AG08395 (cell line): ENCODE measurements at places on chromosomes 4 and X.
A peak's percentile ranks its signal among the peaks of the same experiment; 100 is the strongest.

DNA sequence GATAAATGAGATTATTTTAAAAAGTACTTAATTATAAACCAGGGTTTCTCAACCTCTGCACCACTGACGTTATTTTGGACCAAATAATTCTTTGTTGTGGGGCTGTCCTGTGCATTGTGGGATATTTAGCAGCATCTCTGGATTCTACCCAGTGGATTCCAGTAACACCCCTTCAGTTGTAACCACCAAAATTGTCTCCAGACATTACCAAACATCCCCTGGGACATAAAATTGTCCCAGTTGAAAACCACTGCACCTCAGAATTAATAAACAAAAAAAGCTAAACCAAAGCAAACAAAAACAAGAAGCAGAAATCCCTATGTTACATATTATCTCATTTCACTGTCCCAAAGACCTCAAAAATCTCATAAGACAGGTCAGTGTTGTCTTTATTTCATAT is 54.2 kb upstream of the GIMD1 start:
- peak; percentile 35 for DNase-seq

DNA sequence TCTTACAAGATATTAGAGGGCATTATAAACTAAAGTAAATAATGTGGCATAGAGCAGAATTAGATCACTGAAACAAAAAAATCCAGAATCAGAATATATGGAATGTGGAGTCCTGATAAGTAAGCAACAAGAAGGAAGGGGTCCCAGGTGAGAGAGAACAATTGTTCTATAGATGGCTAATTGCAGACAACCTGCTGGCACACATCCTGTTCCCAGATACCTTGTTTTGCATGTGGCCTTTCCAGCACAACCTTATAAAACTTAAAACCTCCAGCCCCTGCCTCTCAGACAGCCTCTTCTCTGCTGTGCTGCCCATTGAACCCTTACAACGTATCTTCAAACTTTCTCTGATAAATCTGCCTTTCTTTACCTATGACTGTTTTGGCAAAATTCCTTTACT is 4.7 kb upstream of the ZNF674 start:
- DNase-seq: no peak

DNA sequence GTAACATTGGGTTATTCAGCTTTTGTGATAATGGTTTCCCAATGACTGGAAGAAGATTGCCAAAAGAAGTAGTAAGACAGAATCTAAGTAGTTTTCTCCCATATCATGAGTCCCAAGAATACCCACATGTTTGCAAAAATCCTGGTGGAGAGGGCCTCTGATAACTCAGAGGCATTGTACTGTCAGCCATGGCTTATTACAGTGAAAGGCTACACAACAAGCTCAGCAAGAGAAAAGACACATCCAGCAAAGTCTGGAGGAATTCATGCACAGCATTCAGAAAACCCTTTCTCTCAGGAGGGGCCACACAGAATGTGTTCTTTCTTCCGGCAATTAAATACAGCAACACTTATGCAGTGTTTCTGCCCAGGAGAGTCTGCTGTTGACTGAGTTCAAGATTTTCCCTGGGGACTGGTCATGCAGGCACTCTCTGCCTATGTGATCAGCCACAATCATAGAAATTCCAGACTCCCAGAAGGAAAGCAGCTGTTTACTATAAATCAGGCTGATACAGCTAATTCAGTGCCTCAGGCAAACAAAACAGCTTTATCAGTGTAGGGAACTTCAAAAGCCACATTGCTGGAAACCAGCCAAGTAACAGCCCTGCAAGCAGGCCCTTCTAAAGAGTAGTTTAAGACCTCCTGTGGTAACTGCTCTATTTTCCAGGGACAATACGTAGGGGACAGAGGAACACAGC is 937.1 kb downstream of the CCSER1 start:
- no peak for DNase-seq

DNA sequence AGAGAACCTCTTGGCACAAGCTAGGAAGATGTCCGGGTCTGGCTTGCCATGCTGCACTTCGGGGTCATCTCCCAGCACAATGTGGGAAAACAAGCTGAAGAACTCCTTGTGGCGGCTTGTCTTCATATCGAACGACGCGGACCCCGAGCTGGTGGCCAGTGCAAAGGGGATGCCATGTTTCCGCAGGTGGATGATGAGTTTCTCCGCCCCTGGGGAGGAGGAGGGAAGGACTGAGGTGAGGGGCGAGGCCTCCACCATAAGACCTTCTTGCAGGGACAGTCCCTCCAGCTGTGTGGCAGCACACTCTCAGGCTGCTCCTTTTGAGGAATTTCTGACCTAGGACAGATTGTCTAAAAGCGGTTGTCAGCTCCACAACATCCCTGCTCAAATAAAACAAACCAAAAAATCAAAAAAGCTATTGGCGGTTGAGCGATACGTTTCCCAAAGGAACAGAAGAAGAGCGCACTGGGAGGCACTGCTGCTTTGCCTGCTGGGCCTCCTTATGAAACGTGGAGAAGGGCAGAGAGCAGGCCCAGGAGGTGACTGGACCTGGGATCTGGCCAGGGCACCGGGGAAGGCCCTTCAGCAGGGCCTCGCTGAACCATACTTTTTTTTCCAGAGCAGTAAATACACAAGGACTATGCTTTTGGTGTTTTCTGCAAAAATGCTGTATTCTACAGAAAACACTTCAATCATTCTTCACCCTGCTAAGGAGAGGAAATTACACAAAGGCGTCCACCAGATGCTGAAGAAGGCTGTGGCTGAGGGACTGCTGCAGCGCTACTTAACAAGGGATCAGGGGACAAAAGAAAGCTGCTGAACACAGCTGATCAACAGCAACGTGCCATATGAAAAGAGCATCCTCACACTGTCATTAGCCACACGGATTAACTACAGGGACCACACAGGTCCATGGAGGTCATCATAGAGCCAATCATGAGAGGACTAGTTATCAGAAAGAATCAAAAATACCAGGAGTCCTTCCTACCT is 70.0 kb upstream of the STS start:
- DNase-seq: no peak

DNA sequence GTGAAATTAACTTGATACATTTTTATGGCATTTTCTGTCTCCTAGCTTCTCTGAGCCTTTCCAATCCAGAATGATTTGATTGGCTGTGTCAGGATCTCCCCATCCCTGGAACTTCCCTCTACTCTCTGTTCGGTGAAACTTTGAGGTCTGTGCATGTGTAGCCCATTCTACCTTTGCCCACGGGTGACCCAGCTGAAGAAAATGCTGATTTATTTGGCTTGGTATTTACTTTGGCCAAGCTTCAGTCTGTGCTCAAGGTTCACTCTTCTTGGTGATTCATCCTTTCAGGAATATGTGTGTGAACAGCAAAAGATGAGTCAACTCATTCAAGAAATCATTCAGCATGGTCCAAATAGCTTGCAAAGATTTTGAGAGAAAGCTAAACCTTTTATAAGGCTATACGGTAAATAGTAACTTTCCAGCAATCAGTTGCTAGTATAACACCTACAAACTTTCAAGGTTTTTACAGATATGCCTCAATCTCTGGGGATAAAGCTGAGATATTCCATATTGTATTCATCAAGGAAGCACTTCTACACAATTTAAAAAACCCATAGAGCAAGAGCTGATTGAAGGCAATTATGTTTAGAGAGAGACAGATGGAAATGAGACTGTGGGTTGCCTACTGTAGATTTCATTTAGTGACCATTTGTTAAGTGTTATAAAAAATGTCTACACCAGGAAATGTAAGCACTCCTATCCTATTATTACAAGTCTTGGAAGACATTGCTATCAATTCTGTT is 233.9 kb upstream of the CXXC4 start:
- no peak for DNase-seq

- no peak for DNase-seq
Measured at GRCh38 chrX:17355976-17356375, 19.0 kb upstream of the NHS start.

- no peak for DNase-seq
Measured at GRCh38 chrX:69027181-69028005, 137.9 kb downstream of the PJA1 start.

DNA sequence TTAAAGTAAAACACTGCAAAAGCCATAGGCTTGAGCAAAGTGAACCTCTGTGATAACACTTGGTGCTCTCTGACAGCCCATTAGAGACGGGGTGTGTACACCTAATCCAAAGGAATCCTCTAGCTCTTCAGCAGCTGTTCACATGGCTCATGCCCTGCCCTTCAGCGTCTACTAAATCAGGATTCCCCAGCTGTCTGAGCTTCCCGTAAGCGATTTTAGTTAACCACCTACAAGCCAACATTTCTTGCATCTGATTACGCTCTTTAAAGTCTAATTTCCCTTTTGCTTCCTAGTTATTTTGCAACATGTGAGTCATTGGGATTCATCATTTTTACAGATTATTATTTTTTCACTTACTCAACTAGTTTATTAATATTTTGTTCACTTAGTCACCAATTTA is 6.5 kb downstream of the DMD start:
- DNase-seq: no peak

- no peak for DNase-seq
Measured at GRCh38 chrX:10158279-10159144, 1.7 kb downstream of the CLCN4 start.

- DNase-seq: no peak
Measured at GRCh38 chr4:145822581-145822980, 116.0 kb downstream of the ZNF827 start.

- DNase-seq: no peak
Measured at GRCh38 chr4:14879683-14880082, 122.6 kb upstream of the CPEB2 start.

- no peak for DNase-seq
Measured at GRCh38 chrX:22396408-22396807, 123.7 kb downstream of the CBLL2 start.

- DNase-seq: no peak
Measured at GRCh38 chrX:2513121-2513664, 12.4 kb upstream of the DHRSX start.

DNA sequence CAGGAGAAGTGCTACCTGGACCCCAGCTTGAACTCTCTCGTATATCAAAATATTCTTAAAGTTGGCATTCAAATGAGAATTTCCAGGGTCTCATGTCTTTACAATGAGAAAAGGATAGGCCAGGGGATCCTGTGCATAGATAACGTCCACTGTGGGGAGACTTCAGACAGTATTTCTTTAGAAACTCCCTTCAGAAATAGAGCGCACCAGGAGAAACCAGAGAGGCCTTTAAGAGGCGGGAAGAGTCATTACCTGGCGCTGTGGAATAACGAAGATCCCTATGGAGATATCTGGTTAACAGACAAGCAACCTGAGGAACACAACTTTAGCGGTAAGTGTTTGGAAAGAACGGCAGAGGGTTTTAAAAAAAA is 600 bp downstream of the RADX start:
- DNase-seq: no peak

DNA sequence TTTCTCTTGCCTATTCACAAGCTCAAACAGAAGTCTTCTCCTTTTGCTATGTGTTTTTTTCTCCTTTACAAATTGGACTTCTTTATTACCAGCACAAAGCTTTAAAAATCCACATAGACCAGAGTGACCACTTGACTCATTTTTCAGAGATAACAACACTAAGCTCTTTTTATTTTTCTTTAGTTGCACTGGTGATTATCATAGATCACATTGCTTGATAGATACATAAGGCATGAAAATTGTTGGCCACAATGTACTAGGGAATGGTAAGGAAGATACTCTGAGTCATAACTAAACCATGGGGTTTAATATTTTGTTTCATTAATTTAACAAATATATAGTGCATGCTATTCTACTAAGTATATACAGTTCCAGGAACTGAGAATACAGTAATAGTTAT is 159.0 kb downstream of the GASK1B start:
- no peak for DNase-seq

- DNase-seq: no peak
Measured at GRCh38 chrX:65999563-66000148, 40.2 kb downstream of the VSIG4 start.

GRCh38 chr4:104975617-104976016 is 171.1 kb upstream of the TET2 start:
- DNase-seq: no peak

DNA sequence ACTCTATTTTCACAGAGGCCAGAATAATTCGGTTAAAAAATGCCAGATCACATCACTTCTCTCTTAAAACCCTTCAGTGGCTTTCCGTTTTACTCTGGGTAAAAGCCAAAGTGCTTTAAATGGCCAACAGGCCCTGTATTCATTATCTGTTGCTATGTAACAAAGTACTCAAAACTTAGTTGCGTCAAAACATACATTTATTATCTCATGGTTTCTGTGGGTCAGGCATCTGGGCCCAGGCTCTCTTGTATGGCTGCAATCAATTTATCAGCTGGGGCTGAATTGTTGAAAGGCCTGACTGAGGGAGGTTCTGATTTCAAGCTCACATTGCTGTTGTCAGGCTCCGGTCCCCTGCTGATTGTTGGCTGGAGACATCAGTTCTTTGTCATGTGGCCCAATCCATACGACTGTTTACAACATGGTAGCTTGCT is 72.7 kb upstream of the H2AZ1 start:
- DNase-seq: no peak

GRCh38 chr4:14434916-14435315 is 567.4 kb upstream of the CPEB2 start:
- DNase-seq: no peak

- DNase-seq: no peak
Measured at GRCh38 chr4:54238389-54238788, 9.3 kb downstream of the PDGFRA start.

DNA sequence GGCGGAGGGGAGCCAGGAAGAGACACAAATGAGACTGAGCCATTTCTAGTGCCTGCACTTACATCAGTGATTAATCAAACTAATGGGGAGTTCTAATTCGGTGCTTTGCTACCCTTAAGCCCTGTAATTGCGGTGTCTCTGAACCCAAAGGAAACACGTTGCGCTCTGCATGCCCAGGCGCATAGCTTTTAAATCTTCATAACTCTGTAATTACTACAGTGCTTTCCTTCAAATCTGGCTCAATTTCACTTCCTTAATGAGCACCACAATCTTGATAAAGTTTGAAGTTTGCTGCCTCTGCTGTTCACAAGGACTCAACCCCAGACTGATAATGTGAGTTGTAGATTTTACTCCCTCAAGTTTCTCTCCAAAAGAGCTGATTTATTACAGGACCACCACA is 5.7 kb upstream of the NHS start:
- DNase-seq: no peak

DNA sequence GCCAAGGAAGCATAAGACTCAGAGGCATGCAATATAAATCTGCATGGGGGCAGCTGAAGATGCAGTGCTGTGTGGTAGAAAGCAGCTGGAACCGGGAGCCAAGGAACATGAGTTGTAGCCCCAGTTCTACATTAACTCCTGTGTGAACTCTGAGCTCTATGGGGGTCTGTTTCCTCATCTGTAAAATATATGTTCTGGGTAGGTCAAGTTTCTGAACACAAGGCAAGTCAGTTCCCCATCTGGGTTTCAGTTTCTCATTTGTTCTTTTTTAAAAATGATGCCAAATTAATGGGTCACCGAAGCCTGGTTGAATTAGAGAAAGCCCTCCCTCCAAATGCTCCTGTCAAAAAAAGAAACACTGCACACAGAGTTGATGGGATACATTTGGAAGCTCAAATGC is 24.0 kb downstream of the UNC5C start:
- DNase-seq: no peak

GRCh38 chr4:5888222-5889001 is 4.5 kb downstream of the CRMP1 start:
- DNase-seq: no peak

DNA sequence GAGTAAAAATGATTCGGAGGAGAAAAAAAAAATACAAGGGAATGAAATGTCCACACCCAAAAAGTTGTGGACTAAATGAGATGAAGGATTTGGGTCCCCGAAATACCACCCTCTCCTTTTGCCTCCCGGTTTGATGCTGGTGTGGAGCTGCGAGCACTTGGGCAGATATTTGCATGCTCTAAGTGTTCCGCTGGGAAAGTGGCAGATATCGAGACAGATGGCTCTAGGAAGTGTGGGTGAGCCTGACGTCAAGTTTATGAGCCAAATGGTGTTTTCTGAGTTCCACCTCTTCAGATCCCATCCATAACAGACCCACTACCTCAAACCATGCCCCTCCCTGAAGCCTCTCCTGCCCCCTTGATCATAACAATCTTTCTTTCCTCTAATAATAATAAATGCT is 228.6 kb downstream of the QDPR start:
- DNase-seq: no peak
